Activated CD8-positive, alpha-beta memory T cell treated with anti-CD3 and anti-CD28 coated beads, Interleukin-2, amount 10 ng/mL, durations not matched to agents 7 days and 5 days (primary cell): ENCODE measurements at places on chromosomes 13 and 19. TPM values are rescaled to one million over a fixed set of nuclear protein-coding genes. Genes with fewer than 3 reads are reported as not detected.

Gene ACTMAP
- 13.7 TPM for total RNA-seq

Gene PLPPR3
- total RNA-seq = not detected

DNA sequence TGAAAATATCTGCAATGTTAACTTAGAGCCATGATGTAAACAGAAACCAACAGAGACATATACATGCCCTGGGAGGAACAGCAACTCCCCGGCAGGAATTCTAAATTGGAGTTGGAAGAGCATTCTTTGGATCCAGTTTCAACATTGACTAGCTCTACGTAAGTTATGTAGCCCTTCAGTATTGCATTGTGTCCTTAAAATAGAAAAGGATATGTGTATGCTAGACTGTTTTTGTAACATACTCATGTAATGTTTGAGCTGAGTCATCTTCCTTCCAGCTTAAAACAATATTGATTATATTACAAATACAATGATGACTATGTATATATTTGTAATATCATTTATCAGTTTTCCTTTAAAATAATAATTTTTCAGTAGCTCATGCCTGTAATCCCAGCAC is 1422.2 kb upstream of the PCDH20 start:
- H3K27me3 ChIP-seq = no peaks in the 10 kb centered on the region
- no peak overlapping the region for H3K27ac ChIP-seq
- no peak for DNase-seq
- H3K4me3 ChIP-seq = no peak overlapping the region
- no peaks in the 10 kb centered on the region for H3K36me3 ChIP-seq

- no peak overlapping the region for H3K4me3 ChIP-seq
- DNase-seq = no peak
- H3K36me3 ChIP-seq = no peaks in the 10 kb centered on the region
- H3K27me3 ChIP-seq = peaks cover 38% of the 10 kb centered on the region
- H3K27ac ChIP-seq = no peak overlapping the region
- H3K4me1 ChIP-seq = no peaks in the 10 kb centered on the region
Measured at GRCh38 chr13:98785405-98785804, 32.9 kb upstream of the SLC15A1 start.

DNA sequence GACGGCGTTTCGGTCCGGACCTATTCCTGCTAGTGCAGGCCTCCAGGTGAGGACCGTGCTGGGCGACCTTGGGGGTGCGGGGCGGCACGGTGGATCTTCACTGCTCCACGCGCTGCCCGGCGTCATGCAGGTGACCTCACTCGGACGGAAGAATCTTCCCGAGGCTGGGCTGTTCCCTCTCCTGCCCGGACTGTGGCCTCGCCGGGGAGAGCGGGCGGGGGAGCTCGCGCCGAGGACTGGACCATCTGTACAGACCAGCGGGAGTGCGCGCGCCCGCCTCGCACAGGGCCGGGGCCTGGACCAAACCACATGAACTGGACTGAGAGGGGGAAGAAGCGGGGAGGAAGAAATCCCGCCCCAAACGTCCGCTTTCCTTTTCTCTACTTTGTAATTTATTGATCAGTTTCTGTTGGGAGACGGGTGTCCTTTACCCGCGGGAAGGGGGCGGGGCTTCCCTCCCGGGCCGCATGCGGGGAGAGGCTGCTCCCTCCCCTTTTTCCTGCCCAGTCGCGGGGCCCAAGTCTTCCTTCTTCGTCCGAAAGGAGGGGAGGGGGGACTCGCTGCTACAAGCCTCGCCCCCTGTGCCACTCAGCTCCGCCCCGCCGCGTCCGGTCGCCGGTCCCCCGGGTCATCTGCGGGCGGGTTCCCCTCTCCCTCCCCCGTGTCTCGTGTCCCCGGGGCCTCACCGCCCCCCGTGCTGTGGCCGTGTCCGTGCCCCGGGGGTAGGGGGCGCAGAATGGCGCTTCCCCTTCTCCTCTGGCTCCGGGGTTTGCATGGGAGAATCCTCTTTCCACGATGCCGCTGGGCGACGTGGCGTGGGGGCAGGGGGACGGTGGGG is 4.9 kb downstream of the HRC start:
- DNase-seq = peak; percentile 56
- H3K4me3 ChIP-seq = peak overlapping the region; percentile 69
- no peaks in the 10 kb centered on the region for H3K36me3 ChIP-seq
- H3K4me1 ChIP-seq = peaks cover 30% of the 10 kb centered on the region
- H3K27ac ChIP-seq = no peak overlapping the region
- H3K27me3 ChIP-seq = peaks cover 69% of the 10 kb centered on the region

GRCh38 chr19:45137179-45137761 is 23.5 kb downstream of the NKPD1 start:
- no peaks in the 10 kb centered on the region for H3K36me3 ChIP-seq
- no peak for DNase-seq
- no peak overlapping the region for H3K4me3 ChIP-seq

- H3K27ac ChIP-seq = no peak overlapping the region
- H3K4me3 ChIP-seq = no peak overlapping the region
- H3K27me3 ChIP-seq = peaks cover 36% of the 10 kb centered on the region
- H3K36me3 ChIP-seq = no peaks in the 10 kb centered on the region
- DNase-seq = peak; percentile 58
Measured at GRCh38 chr19:40907968-40908735, 26.1 kb upstream of the CYP2A7 start.

- H3K27ac ChIP-seq = no peak overlapping the region
- H3K4me1 ChIP-seq = peaks cover 16% of the 10 kb centered on the region
- peak overlapping the region; percentile 95 for H3K4me3 ChIP-seq
- peaks cover 53% of the 10 kb centered on the region for H3K36me3 ChIP-seq
Measured at GRCh38 chr19:36527341-36527740, 730 bp downstream of the ZNF260 start.

DNA sequence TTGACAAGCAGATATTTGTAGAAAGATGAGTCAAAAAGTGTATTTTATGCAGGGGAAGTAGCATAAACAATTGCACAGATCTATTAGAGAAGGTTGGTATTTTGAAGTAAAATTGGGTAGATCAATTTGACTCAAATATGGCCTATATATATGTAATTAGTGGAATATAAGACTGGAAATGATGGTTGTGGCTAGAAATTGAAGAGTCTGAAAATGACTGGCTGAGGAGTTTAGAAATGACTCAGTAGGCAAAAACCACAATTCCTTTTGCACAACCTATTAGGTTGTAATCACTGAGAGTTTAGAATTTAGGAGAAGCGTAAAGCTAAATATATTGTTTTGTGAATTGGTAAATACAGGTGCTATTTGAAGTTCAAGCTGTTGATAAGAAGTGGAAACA is 622.6 kb upstream of the PCDH20 start:
- no peaks in the 10 kb centered on the region for H3K36me3 ChIP-seq
- H3K4me3 ChIP-seq = no peak overlapping the region
- H3K27me3 ChIP-seq = no peaks in the 10 kb centered on the region
- H3K4me1 ChIP-seq = peaks cover 2% of the 10 kb centered on the region
- no peak for DNase-seq
- no peak overlapping the region for H3K27ac ChIP-seq

- H3K4me3 ChIP-seq = no peak overlapping the region
- no peaks in the 10 kb centered on the region for H3K27me3 ChIP-seq
- H3K4me1 ChIP-seq = peaks cover 4% of the 10 kb centered on the region
Measured at GRCh38 chr19:3524078-3524842, 14.7 kb upstream of the TEKTIP1 start.

GRCh38 chr13:94272038-94272437 is 207.4 kb downstream of the DCT start:
- no peak overlapping the region for H3K27ac ChIP-seq
- no peaks in the 10 kb centered on the region for H3K27me3 ChIP-seq
- no peak for DNase-seq
- no peaks in the 10 kb centered on the region for H3K36me3 ChIP-seq
- no peak overlapping the region for H3K4me3 ChIP-seq

DNA sequence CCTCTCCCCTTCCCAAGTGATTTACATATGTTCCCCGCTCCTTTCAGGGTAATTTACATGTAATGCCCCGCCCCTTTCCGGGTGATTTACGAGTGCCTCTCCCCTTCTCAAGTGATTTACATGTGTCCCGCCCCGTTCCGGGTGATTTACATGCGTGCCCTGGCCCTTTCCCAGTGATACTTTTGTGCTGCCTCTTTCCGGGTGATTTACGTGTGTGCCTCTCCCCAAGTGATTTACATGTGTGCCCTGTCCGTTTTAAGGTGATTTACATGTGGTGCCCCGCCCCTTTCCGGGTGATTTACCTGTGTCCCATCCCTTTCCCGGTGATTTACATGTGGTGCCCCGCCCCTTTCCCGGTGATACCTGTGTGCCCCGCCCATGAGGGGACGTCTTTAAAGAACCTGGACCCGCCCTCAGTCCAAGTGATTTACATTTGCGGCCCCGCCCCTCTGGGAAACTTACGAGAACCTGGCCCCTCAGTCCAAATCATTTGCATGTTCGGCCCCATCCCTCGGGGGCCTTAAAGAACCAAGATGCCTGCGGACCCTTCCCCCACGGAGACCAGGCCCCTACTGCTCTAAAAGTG is 559 bp upstream of the LENG9 start:
- H3K36me3 ChIP-seq = peaks cover 15% of the 10 kb centered on the region
- H3K4me3 ChIP-seq = peak overlapping the region; percentile 76
- peaks cover 22% of the 10 kb centered on the region for H3K4me1 ChIP-seq
- H3K27ac ChIP-seq = peak overlapping the region; percentile 87
- peak; percentile 97 for DNase-seq

DNA sequence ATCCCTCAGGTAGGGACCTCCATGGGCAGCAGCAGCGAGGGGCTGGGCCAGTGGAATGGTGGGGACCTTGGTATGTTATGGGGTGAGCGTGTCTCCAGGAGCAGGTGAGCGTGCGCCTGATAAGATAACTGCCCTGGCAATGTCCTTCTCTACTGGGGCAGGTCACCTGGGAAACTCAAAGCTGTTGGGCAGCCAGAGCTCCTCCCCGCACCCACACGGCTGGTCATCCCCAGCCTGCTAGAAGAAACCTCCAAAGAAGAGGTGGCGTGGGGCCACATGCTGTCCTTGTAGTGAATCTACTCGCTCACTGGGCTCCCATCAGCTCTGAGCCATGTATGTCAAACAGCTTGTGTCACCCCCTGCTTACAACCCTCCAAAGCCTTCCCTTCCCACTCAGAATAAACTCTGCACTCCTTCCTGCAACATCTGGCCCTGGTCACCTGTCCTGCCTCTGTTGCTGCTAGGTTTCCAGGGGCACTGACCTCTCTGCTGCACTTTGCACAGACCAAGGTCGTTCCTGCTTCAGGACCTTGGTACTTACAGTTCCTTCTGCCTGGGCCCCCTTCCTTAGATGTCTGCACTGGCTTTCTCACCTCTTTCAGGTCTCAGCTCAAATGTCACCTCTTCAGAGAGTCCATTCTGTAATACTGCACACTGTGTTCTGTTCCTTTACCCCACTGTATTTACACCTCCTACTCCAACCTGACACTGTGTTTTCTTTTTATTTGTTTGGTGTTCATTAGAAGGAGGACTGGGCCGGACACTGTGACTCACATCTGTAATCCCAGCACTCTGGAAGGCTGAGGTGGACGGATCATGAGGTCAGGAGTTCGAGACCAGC is 1.8 kb upstream of the ATP4A start:
- peaks cover 14% of the 10 kb centered on the region for H3K27me3 ChIP-seq
- no peak overlapping the region for H3K4me3 ChIP-seq
- no peaks in the 10 kb centered on the region for H3K4me1 ChIP-seq
- no peak overlapping the region for H3K27ac ChIP-seq
- no peak for DNase-seq
- H3K36me3 ChIP-seq = no peaks in the 10 kb centered on the region

DNA sequence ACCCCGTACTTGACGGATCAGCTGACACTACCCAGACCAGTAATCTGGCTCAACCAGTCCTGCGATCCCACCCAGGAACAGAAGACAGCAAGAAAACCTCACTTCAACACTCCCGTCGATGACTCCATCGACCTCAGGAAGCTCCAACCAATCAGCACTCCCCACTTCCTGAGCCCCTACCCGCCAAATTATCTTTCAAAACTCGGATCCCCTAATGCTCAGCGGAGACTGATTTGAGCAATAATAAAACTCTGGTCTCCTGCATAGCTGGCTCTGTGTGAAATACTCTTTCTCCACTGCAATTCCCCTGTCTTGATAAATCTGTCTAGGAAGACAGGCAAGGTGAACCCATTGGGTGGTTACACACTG is 1.2 kb downstream of the LSM4 start:
- H3K27me3 ChIP-seq = no peaks in the 10 kb centered on the region
- peak overlapping the region; percentile 97 for H3K27ac ChIP-seq
- peaks cover 24% of the 10 kb centered on the region for H3K36me3 ChIP-seq
- peaks cover 60% of the 10 kb centered on the region for H3K4me1 ChIP-seq
- H3K4me3 ChIP-seq = peak overlapping the region; percentile 92
- DNase-seq = peak; percentile 75

GRCh38 chr13:48561466-48562235 is 28.8 kb upstream of the RCBTB2 start:
- peaks cover 46% of the 10 kb centered on the region for H3K36me3 ChIP-seq
- H3K4me1 ChIP-seq = peaks cover 65% of the 10 kb centered on the region
- H3K4me3 ChIP-seq = peak overlapping the region; percentile 59
- peak; percentile 70 for DNase-seq
- H3K27me3 ChIP-seq = peaks cover 27% of the 10 kb centered on the region
